ENCODE measurements at places on chromosomes 16 and 17.

- DNase-seq, result no peak
Measured at GRCh38 chr17:33580215-33580614, 287.1 kb upstream of the ASIC2 start.

DNA sequence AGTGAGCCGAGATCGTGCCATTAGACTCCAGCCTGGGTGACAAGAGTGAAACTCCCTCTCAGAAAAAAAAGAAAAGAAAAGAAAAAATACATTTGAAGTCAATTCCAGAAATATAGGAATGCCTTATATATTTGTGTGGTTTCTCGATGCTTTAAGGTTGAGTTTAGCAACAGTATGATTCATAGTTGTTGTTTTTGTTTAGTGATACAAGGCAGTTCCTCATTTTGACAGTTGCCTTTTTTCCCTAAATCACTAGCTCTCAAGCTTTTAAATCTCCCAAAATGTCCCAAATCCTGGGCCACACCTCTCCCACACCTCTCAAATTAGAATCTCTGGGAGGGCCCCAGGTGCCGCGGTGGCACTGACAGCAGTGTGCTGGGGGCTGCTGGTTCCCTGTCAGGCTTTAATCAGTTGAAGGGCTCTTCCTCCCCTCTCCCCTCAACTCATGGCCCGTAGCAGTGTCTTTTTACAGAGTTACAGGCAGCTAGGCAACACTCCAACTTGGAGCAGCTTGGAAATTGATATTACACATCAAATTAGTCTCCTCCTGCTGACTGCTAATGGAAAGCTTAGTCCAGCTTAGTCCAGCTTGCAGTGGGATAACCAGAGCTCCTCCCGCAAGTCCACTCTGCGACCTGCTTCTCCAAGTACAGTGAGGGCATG is 58.4 kb downstream of the EPN2 start:
- no peak for DNase-seq

GRCh38 chr17:50799582-50799981 is 32.3 kb upstream of the ANKRD40CL start:
- no peak for DNase-seq

- DNase-seq, result no peak
Measured at GRCh38 chr16:11901091-11901490, 14.7 kb downstream of the GSPT1 start.

GRCh38 chr17:62892870-62893338 is 73.1 kb upstream of the TANC2 start:
- no peak for DNase-seq

DNA sequence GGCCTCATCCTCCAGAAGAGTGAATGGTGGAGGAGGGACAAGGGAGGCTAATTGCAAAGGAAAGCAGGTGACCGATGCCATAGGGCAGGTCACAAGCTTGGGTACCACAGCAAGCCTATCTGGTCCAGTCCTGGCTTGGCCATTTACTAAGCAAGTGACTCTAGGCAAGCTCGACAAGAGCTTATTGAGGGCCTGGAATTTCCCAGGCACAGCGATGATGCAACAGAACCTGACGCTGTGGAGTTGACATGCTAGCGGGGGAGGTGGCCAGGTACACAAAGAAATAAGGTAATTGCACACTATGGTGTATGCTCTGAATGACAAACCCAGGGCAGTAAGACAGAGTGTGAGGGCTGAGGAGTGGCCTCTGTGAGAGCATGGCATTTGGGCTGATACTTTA is 98.5 kb downstream of the PGS1 start:
- DNase-seq, result no peak

Measured in stimulated activated CD8-positive, alpha-beta memory T cell treated with anti-CD3 and anti-CD28 coated beads, Interleukin-15, amount 100 ng/mL, for 48 hours (primary cell).